ENCODE measurements at places on chromosomes 2 and 18.

DNA sequence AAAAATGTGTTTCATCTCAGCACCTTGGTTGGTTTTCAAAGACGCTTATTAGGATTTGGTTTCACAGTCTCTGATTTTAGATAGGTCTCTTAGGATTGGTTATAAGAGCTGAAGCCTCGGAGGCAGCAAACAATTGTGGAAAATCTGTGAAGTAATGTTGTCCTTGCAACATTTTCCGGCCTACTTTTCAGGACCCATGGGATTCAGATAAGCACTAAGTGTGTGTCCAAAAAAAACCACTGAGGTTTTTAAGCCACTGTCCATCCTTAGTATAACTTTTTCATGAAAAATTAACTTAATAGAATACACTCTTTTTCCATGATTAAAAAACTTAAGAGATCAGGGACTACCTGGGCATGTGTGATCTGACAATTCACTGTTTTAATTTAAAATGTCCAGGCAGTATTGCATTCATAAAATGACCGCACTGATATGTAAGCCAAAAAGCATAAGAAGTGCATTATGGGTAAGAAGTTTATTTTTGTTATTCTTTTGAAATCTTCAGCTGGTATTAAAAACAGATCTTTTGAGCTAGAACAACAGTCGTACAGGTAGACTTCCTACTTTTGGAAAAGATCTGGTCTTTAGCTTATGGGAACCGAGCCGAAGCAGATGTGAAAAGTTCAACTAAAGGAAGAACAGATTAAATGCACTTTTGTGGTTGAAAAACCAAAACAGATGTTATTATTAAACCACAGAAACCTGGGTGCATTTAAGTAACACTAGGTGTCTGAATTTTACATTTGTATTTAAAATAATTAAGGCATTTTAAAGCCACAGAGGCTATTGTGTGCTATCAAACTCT lies 479.4 kb upstream of the ZEB2 start:
- no peak for DNase-seq

DNA sequence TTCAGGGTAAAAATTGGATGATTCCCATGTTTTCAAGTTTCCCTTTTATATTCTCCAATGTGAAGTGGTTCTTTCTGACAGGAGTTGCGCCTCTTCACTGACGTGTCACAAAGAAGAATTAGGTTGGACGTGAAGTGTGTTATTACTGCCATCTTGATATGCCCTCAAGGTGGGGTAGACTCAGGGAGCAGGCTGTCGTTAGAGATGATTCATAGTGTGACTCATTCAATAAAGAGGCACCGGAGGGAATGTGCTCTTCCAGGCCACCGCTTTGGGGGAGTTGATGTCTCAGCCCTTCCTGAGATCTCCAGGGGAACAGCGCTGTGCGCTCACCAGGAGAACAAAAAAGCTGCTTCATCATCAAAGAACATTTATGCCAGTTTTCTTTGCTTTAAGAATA lies 3.6 kb upstream of the DGKD start:
- peak; percentile 78 for DNase-seq

DNA sequence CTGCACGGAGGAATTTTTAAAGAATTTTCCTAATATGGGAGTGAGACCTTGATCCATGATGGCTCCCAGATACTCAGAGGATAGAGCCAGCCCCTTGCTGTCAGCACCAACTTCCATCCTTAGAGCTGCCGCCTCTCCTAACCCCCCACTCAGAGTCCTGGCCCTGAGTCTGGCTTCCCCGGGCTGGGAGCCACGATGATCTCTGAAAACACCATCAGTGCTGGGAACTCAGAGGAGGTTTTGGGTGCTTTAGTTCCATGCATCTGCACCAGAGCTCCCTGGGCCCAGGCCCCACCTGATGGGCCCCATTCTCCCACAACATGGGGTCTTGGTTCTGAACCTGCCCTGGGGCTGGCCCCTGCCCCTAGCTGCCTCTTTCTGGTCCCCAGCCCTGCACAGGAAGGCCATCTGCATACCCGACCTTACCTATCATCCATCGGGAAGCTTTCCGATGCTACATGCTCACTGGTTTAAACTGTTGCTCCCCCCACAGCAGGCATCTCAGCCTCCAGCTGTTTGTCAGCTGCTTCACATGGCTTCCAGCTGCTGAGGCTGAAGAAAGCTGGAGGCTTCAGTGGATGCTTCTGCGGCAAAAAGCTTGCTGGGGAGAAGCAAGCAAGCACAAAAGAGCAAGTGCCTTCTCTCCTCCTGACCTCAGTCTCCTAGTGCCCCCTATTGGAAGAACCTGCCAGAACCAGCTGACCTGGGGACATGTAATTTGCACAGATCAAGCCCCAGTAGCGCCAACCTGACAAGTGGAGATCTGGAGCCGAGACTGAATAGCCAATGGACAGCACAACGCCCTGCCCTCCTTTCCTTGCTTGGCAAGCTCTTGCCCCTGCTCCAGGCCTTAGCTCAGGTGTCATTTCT lies 24.2 kb upstream of the RHOB start:
- DNase-seq = peak; percentile 90

- peak; percentile 44 for DNase-seq
Observed at GRCh38 chr2:230932556-230933511, 7.8 kb upstream of the GPR55 start.

DNA sequence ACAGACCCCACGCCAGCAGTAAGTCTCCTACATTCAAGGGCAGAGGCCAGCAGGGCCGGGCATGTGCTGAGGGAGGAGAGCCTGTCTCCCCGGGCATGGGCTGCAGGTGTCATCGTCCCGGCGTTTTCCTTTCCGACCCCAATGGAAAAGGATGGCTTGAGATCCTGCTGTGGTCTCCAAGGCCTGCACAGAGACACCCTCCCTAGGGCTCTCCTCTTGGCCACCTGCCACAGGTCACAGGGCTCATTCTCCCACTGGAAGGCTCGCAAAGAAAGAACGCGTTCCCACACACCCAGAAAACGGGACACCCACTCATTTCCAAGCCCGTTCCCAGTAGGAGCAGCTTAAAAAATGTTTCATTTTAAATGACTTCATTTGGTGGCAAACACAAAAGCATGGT lies 41.0 kb downstream of the DIPK1C start:
- no peak for DNase-seq

- DNase-seq = no peak
Observed at GRCh38 chr2:191350826-191351225, 105.6 kb downstream of the MYO1B start.

- no peak for DNase-seq
Observed at GRCh38 chr2:46645681-46646162, 166.4 kb downstream of the TMEM247 start.

- DNase-seq = no peak
Observed at GRCh38 chr2:73072416-73072815, 904 bp upstream of the SFXN5 start.

- DNase-seq = no peak
Observed at GRCh38 chr18:58993260-58993659, 128.6 kb downstream of the ZNF532 start.

- DNase-seq = no peak
Observed at GRCh38 chr2:228048838-228049490, 132.5 kb downstream of the SPHKAP start.

GRCh38 chr18:57287766-57288165 lies 64.6 kb upstream of the ST8SIA3 start:
- DNase-seq = no peak

DNA sequence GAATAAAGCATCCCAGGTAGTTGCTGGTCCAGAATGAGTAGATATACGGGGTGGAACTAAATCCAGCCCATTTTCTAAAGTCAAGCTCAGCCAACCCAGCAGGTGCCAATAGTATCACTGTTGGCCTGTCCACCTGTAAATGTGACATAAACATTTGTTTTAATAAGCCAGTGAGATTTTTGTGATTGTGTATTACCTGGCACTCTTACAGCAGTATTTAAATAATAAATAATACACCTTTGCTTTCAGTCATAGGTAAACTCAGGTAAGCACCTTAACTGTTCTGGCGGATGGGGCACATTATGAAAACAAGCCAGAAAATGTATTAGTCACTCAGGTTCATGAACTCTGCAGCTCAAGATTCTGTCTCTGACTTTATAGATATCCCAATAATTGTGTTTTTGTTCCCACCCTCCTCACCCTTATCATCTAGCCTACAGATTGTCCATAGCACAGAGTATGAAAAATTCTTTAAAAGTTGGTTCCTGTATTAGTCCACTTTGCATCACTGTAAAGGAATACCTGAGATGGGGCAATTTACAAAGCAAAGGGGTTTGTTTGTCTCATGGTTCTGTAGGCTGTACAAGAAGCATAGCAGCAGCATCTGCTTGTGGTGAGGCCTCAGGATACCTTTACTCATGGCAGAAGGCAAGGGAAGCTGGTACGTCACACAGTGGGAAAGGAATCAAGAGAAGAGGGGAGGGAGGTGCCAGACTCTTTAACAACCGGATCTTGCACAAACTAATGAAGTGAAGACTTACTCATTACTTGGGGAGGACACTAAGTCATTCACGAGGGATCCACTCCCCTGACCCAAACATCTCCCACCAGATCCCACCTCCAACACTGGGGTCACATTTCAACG lies 73.0 kb upstream of the CYRIA start:
- no peak for DNase-seq

DNA sequence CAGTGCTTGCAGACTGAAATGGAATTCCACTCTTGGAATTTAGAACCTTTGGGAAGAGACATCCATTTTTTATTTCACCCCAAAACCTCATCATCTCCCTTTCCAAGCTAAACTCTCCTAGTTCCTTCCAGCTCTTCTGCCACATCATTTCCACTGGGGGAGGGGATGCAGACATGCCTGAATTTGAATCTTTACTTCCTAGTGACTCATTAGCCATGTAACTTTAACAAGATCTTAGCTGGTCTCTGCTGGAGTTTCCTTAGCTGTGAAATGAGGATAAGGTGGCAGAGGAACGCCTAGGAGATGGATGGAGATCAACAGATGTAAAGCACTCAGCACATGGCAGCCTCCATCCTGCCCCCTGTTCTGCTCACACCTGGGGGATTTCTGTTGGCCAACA lies 266.8 kb downstream of the EN1 start:
- no peak for DNase-seq

GRCh38 chr2:224036731-224037361 lies 2.2 kb downstream of the SERPINE2 start:
- DNase-seq = no peak

DNA sequence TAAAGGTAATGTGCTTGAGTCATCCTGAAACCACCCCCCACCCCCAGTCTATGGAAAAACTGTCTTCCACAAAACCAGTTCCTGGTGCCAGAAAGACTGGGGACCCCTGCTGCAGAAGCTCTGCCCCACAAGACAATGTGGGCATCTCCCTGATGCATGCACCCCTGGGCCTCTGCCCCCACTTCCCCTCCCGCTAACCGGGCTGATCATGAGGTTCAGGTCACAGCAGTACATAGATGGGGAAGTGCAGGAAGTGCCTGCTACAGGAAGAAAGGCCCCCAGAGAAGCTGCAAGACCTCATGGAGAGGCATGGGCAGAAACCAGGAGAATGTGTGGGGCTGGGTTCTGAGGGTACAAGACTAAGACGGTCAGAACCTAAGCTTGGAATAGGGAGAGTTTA lies 243.4 kb upstream of the ID2 start:
- DNase-seq = peak; percentile 69

DNA sequence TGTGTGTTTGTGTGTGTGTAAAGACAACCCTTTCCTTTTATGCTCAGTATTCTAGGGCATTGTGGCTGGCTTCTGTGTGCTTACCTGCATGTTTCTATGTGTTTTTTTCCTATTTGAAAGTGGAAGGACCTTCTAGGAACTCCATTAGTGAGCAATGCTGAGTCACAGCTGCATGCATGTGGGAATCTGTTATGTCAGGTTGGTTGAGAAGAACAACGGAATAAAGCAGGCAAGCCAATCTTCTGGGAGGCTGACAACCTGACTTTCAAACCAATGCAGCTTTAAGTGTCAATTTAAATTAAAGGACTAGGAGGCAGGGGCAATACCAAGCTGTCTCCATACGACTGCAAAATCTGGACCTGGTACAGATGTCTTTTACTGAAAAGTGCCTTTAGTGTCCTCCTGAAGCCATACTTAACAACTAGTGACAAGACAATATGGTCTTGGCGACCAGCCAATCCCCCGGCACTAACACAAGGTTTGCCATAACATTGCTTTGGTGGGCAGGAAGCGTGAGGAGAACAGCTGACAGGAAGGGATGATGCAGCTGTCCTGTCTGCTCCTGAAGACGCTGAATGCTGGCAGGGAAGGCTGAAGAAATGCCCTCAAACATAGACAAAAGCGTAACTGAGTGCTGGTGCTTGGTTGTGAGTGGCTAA lies 514.7 kb upstream of the CDH7 start:
- DNase-seq = no peak

DNA sequence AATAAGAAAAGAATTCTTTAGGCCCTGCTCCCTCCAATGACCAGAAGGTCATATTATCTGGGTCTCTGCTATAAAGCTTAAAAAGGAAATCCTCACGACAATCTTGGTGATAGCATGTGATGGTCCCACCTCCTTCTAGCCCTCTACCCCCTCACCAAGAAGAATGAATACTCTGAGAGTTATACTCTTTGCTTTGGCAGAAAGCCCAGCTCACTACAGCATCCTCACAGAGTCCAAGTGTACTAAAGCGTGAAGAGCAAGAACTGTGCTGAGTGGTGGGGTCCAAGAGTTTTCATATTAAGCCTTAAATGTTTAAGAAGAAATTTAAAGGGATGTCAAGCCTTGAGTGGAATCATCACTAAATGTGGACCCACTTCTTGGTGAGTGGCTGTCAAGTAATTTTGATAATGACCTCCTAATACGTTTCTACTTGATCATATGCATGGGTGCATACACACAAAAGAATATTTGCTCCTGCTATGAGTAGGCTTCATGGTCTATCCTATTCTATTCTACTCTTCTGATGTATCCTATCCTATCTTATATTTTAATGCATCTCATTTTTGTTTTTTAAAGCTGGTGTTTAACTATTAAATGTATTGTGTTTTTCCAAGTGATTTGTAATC lies 16.5 kb upstream of the SERPINB7 start:
- DNase-seq = no peak

DNA sequence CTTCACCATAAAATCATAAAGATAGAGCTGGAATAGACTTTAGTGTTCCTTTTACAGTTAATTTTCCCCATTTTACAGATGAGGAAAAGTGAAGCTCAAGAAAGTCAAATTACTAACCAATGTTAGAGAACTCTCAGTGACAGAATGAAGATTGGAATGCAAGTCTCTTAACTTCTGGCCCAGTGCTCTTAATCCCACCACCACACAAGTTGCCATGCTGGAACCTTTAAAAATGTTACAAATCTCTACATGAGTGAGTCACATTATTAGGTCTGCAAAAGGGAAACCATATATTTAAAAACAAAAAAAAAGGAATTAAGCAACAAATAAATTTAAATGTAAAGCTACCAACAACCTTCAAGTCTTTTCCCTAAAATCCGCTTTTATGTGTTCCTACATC lies 3.5 kb downstream of the NCKAP1 start:
- no peak for DNase-seq

DNA sequence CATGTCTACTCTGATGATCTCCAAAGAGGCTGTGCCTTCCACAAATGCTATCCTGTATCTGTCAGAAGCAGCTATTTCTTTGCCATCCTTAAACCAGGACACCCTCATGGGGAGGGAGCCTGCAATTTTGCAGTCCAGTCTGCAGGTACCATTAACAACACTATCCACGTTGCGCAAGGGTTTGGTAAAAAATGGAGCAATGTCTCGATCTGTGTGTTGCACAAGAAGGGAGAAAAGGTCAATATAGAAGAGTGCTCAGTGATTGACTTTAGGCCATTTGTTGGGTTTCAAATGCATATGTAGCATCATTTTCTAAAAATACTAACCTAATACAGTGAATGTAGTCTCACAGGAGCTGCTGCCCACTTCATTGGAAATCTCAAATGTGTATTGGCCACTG lies 74.3 kb downstream of the TTN start:
- no peak for DNase-seq

GRCh38 chr2:215930505-215931253 lies 82.7 kb downstream of the MREG start:
- DNase-seq = no peak
